ENCODE measurements at places on chromosomes 1 and 21.

DNA sequence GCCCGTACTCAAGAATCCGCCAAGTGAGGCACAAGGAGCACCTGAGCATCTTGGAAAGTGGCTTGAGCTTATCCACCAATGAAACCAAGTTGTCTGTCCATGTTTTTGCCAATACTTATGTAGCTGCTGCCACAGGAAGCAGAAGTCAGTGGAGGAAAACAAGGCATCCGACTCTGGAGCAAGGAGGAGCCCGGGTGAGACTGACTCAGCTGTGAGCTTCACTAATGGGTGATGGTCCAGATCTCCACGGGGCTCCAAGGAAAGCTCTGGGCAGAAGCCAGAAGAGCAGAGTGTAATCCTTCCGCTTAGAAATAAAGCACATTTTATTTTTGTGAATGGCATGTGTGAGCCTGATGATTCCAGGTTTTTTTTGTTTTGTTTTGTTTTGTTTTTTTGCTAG, 12.3 kb upstream of the SSR2 start:
- DNase-seq: no peak

GRCh38 chr1:225896937-225897549, 8.1 kb upstream of the LEFTY1 start:
- DNase-seq: no peak

DNA sequence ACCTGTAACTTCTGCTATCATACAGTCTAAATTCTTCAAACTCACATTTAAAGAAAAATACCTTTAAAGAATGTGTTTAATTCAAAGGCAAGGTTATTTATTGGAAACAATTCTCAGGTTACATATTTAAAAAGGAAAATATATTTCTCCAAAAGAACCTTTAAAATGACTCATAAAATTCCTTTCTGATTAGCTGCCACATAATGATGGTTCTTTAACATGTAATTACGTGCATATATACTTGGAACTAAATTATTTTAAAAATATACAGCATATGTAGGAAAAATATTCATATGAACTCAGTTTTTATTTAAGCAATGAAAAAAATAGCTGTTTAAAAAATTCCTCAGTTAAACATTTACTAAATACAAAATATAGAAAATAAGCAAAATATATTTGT, 173.6 kb downstream of the COP1 start:
- no peak for DNase-seq

GRCh38 chr1:57165546-57165945, 199.7 kb upstream of the C8B start:
- DNase-seq: no peak
